ENCODE measurements at places on chromosomes 16 and 17.

DNA sequence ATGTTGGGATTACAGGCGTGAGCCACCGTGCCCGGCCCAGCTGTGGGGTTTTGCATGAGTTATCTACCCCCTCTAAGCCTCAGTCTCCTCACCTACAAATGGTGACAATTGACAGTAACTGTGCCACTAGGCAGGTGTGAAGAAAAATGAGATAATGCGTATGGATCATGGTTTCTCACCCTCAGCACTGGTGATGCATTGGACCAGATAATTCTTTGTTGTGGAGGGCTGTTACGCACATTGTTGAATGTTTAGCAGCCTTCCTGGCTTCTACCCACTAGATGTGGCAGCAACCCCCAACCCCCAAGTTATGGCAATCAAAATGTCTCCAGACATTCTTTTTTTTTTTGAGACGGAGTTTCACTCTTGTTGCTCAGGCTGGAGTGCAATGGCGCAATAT lies 9.0 kb upstream of the HAPSTR1 start:
- no peak for DNase-seq

DNA sequence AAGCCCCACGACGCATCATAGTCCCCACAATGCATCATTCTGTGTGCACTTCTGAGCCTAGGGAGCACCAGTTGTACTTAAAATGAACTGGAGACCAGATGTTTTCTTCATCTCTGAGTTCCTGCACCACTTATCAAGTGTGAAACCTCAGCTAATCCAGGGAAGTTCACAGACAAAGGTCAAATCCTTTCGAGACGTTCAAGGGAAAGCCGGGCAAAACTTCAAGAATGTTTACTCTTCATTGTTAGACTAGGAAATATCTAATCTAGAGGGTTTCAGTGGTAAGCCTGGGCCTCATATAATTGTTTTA lies 4.6 kb upstream of the PMP22 start:
- no peak for DNase-seq

GRCh38 chr17:61584866-61585265 lies 6.2 kb downstream of the NACA2 start:
- DNase-seq = no peak

- no peak for DNase-seq
Observed at GRCh38 chr17:2013994-2014317, 11.2 kb downstream of the RTN4RL1 start.

- DNase-seq = no peak
Observed at GRCh38 chr17:74520790-74521480, 10.3 kb downstream of the CD300LB start.

DNA sequence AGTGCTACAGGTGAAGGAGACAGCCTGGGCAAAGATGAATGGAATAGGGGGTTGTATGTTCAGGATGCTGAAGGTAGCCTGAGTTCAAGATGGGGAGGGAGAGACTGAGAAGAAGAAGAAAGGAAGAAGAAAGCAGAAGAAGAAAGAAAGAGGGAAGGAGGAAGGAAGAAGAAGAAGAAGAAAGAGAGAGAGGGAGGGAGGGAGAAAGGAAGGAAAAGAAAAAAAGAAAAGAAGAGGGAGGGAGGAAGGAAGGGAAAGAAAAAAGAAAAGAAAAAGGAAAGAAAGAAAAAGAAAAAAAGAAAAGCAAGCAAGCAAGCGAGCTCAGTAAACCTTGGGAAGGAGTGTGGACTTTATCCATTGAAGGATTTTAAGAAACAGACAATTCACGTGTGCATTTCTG lies 7.8 kb downstream of the CCDC42 start:
- DNase-seq = no peak

GRCh38 chr17:3826191-3826590 lies 19.9 kb downstream of the NCBP3 start:
- no peak for DNase-seq

GRCh38 chr16:66588981-66589713 lies 9.9 kb downstream of the CMTM2 start:
- DNase-seq = no peak

GRCh38 chr16:8703693-8704092 lies 29.3 kb downstream of the ABAT start:
- DNase-seq = no peak

DNA sequence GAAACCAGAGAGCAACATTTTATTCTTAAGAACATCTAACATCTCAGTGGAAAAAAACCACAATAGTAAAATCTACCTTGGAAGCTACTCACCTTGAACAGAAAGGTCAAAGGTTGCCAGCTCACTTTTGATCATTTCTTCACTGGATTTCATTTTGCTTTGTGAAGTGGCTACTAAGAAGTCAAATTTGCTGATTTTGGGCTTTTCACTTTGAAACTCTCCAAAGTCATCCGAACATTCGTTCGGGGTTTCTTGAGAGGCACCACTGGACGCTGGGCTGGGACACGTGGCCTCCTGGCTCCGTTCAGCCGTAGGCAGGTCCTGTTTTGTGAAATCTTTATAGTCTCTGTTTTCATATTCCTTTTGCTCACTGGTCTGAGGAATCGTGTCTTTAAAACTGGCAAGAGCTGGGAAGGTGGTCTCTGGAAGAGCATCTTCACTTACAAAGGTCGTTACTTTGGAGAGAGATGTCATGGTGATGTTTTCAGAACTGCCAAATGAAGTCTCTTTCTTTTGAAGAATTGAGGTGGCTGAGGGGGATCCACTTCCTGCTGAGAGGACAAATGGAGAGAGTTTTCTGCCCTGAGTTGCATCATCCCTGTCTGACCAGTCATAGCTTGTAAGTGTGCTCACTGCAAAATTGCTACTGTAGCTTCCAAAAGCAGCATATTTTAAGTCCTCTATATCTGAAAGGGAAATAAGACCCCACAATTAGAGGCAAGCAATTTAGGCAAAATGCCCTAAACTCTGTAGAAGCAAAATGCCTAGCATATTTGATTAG lies 52.4 kb downstream of the DUSP14 start:
- DNase-seq = no peak

DNA sequence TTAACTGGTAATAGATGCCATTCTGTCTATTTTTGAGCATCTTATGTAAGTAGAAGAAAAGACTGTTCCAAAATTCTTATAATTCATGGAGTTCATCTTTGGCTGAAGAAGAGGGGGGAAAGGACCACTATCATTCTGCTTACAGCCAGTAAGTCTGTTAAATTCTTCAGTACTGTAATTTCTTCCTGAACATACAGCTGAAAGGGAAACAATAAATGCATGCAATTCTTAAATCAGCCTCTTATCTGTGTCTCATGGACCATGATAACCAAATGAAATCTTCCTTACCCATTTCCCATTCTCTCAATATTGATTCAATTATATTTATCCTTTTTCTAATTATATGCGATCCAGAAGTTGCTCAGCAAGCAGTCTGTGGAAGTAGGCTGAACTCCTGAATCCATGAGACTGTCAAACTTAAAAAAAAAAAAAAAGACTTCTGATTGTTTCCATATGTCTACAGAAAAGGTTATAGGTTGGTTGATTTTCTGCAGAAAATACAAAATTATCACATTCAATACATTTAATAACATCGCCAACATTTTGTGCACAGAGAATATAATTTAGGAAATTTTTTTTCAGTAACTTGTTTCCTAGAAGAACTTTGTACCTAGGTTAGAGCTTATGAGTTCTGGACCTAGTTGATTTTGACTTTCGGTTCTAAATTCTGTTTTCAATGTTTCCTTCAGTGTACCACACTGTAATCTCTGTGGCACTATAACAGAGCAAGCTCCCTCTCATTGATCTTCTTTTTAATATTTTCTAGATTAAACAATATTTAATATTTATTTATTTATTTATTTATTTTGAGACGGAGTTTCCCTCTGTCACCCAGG lies 1.2 kb upstream of the ABCA9 start:
- no peak for DNase-seq

- no peak for DNase-seq
Observed at GRCh38 chr16:55488306-55488705, 9.3 kb downstream of the MMP2 start.

GRCh38 chr16:25553711-25554436 lies 137.9 kb upstream of the HS3ST4 start:
- DNase-seq = no peak

DNA sequence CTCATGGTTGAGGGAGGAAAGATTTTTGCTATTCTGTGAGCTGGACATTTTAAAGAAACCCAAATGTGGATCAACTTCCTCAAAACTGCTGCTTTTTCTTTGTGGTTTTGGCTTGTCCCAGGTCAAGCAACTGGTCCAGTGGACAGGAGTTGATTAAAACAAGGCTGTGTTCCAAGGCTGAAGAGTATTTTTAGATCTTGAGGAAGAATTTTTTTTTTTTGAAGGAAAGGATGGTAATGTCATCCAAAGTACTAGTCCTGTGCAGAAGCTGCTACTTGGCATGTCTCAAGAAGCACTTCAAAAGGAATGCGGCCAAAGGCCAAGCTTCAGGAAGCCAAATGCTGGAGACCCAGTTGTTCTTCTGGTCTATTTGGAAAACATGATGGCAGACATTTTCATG lies 8.0 kb upstream of the MYH2 start:
- no peak for DNase-seq
